ENCODE measurements at places on chromosomes 3 and 15.

GRCh38 chr3:146138902-146139301 is 22.1 kb downstream of the PLOD2 start:
- no peak for DNase-seq

DNA sequence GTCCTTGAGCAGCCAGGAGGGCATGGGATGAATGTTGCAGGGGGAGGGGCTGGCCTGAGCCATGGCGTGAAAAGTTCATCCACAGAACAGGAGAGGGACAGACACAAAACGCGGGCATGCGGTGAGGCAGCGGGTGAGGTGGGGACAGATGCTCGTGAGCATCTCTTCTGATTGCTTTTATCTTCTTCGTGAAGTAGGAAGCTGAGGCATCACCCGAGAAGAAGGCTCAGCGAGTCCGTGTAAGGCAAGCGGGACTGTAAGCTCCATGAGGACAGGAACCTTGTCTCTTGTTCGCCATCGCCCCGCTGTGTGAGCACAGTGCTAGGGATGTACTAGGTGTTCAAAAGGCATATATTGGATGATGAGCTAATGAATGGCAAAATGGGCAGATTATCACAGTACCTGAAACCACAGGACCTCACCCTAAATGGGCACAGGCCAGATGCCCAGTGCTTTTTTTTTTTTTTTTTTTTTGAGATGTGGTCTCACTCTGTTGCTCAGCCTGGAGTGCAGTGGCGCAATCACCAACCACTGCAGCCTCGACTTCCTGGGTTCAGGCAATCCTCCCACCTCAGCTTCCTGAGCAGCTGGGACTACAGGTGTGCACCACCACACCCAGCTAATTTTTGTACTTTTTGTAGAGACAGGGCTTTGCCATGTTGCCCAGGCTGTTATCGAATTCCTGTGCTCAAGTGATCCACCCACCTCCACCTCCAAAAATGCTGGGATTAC is 46.8 kb downstream of the CPN2 start:
- no peak for DNase-seq

GRCh38 chr3:52670621-52671521 is 14.8 kb downstream of the PBRM1 start:
- no peak for DNase-seq

GRCh38 chr3:58026598-58026997 is 18.4 kb downstream of the FLNB start:
- DNase-seq = no peak

DNA sequence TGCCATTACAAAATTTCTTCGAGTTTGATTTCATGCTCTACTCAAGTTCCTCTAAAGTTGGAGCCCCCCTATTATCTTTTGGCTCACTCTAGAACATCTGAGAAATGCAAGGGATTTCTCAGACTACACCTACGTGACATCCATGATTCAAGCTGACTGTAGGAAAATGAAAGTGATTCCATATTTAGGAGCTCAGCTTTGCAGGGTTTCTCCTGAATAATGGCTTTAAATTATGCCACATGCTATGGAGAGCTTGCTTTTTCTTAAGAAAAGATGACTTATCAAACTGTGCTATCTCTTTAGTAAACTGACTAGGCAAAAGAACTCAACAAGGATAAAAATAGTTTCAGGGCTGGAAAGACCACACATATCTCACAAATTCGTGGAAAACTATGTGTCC is 292.1 kb downstream of the LSAMP start:
- no peak for DNase-seq

GRCh38 chr15:41689083-41689482 is 28.9 kb downstream of the MGA start:
- no peak for DNase-seq

GRCh38 chr3:179898024-179898423 is 138.7 kb downstream of the PEX5L start:
- DNase-seq = no peak

DNA sequence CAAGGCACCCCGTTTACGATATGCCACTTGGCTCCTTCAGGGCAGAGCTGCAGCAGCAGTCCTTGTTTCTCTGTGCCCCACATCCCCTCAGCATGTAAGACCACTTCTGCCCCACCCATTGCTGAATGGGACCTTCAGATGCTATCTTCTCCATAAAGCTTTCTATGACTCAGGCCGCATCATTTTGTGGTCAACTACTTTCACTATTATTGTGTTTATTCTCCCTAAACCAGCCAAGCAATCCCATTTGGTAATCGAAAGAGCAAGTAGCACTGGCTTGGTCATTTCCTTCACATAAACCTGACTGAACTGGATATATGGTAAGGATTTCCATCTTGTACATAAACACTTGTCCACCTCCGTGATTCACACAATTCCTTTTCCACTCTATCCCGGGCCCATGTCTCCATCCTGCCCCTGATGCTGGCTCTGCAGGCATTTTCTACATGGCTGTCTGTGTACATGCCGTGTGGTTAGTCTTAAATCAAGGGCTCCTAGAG is 25.7 kb downstream of the LIPC start:
- DNase-seq = peak; percentile 23

GRCh38 chr15:73395671-73396070 is 26.9 kb upstream of the HCN4 start:
- no peak for DNase-seq

DNA sequence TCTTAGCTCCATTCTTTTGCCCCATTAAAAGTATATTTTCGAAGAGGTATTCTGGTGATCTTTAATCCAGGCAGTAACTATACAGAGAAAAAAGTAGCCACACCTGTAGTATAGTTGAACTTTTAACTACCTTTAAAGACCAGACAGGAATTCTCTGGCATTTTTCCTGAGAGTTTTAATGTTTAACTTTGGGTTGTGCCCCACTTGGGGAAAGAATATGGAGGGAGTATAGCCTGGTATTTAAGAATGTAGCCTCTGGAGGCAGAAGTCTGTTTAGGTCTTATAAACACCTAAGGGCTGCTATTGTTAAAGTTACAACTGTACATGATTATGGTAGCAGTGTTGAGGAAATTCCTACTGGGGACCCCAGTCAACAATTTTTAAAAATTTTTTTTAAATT is 19.3 kb downstream of the C3orf85 start:
- no peak for DNase-seq

DNA sequence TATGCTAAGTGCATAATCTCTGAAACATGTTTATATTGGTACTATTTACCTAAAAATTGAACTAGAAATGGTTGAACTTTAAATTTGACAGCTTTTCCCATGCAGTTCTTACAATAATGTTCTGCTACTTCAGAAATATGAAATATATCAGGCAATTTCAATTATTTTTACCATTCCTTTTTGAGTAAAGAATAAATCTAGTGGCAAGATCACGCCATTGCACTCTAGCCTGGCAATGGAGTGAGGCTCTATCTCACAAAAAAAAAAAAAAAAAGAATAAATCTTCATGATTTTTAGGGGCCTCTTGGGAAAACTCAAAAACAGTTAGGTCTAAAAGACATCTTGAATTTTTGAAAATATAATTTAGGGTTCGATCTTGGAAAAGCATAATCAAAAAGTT is 10.6 kb upstream of the DNAAF4 start:
- no peak for DNase-seq

DNA sequence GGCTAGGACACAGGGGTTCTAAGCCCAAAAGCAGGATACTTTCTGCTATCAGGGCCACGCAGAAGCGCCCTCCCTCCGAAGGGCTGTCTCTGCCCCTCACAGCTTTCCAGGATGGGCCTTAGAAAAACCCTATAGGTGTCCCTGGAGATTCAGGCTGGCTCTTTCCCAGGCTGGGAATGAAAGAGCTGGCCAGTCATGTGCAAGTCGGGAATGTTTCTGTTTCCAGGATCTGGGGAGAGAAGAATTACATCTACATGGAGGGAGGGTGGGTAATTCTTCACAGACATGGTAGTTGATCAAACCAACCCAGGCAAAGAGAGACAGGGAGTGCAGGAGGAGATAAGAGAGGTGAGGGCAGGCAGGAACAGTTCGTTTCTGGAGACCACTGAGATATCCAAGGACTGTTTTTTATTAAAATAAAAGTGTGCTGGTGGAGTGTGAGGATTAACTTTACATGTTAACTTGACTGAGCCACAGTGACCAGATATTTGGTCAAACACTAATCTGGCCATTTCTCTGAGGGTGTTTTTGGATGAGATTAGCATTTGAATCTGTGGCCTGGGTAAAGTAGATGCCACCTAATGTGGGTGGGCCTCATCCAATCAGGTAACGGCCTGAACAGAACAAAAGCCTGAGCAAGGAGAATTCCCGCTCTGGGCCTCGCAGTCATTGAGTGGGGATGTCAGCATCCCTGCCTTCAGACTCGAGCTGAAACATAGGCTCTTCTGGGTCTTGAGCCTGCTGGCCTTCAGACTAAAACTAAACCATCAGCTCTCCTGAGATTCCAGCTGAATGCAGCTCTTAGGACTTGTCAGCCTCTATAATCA is 15.3 kb downstream of the NUP210 start:
- DNase-seq = no peak

DNA sequence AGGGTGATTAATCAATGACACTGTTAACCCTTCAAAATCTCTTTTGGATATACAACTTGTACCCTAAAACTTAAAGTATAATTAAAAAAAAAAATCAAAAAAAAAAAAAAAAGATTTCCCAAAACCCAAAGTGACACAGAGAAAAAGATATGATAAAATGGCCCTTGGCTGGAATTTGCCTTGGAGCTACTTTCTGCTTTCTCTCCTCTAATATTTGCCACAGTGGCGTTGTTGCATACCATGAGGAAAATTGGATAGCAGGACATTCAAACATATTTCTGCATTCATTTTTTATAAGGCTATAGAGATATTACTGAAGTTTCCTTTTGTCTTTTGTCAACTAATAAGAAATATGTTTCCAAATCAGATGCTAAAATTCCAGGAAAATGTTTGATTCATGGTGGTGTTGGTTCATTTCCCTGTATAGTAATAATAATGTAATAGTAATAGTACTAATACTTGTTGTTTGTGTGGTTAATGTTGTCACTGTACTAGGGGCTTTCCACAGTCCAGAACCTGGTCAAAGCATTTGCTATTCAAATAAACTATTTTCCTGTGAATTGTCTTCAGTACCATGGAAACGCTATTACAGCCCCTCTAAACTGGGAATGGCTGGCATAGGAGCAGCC is 441.3 kb upstream of the THBS1 start:
- DNase-seq = no peak

DNA sequence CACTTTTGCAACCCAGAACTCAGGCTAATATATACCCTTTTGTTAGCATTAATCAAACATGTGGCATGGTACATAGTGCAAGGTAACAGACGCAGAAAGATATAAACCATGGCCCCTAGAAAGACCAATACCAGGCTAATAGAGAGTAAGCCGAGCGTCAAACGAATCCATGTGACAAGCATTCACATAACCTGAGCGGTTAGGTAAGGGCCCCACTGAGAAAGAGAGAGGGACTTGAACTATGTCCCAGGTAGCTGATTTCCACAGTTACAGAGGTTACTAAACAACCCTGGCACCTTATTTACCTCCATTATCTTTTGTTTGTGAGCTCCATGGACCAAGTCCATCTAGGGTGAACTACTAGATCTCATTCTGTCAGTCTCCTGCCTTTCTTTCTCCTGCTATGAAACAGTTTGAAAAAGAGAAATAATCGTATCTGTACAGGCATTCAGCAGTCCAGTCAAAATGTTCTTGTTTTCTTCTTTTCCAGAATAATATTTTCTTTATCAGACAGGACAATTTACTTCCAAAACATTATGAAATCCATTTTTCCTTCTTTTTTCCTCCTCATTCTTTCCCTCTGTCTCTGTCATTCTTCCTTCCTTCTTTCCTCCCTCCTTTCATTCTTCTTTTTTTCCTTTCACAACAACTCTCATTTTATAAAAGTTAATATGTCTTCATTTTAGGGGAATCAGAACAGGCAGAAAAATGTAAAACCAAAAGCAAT is 30.5 kb upstream of the TNFSF10 start:
- DNase-seq = no peak

DNA sequence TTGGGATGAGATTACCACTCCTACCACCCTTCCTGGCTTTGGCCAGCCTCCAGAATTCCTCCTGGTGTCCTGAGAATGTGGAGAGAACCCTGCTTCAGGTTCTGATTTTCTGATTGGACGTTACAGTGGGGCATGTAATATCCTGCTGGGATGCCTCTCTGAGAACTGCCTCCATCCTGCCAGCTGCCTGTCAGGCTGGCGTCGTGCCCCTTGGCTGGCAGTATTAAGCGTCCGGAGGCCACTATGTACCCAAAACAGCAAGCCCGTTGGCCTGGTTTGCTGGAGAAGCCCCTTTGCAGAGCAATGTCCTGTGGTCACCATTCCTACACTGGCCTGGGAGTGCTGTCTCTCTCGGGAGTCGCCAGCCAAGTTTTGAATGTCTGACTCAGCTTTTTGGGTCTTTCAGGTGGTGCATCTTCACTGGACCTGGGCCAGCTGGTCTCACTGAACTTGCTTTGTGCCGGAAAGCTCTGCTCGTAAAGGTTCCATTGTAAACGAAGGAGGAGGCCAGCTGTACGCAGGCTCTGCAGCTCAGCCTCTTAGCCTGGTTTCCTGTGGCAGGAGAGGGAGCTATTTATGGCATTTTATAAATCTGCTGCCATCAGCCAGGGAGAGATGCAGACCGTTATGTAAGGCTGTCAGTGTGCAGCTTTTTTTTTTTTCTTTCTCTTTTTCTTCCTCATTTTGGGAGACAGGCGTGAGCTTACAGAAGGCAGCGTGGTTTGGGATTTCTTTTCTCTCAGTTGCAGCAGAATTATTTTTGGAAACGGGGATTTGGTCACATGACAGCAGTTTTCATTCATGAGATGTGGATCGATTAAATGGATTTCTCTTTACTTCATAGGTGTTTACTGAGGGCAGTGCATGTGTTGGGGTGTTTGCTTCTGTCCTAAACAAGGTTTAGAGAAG is 19.0 kb upstream of the TRAK1 start:
- no peak for DNase-seq

GRCh38 chr15:43370310-43370974 is 401 bp downstream of the ZSCAN29 start:
- DNase-seq = no peak

DNA sequence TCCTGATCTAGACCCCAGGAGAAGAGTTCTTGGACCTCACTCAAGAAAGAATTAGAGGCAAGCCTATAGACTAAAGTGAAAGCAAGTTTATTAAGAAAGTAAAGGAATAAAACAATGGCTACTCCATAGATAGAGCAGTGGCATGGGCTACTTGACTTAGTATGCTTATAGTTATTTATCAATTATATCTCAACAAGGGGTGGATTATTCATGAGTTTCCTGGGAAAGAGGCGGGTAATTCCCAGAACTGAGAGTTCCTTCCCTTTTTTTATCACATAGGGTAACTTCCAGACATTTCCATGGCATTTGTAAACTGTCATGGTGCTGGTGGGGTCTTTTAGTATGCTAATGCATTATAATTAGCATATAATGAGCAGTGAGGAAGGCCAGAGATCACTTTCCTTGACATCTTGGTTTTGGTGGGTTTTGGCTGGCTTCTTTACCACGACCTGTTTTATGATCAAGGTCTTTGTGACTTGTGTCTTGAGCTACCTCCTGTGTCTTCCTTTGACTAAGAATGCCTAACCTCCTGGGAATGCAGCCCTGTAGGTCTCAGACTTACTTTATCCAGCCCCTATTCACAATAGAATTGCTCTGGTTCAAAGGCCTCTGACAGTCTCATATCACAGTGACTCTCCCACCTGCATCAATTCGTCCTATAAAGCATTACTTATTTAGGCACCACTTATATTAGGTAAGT is 35.3 kb upstream of the PLSCR2 start:
- DNase-seq = no peak

Measured in CD4-positive, alpha-beta T cell (primary cell).